ENCODE measurements at places on chromosomes 7 and 10. TPM values are rescaled to one million over a fixed set of nuclear protein-coding genes. Genes with fewer than 3 reads are reported as not detected.

Gene GPR37
- 20.6 TPM for total RNA-seq

- H3K27ac ChIP-seq = no peak overlapping the region
- H3K27me3 ChIP-seq = no peaks in the 10 kb centered on the region
- H3K4me3 ChIP-seq = no peak overlapping the region
Measured at GRCh38 chr10:67804395-67804678, 33.7 kb downstream of the DNAJC12 start.

Gene KDM7A
- 4.8 TPM for total RNA-seq

DNA sequence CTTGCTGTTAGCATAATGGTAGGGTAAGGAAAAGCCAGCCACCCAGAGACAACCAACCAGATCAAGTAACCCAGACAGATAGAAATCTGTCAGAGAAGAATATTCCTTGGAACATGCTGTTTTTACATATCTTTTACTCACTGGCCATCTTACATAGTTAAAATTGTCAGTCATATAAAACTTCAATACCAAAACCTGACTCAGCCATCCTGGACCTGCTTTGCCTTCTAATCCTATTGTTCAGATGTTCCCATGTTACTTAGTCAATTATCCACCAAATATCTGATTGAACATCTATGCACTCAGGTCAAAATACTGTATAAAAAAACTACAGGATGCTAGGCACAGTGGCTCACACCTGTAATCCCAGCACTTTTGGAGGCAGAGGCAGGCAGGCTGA lies 466.5 kb upstream of the NRP1 start:
- H3K27ac ChIP-seq = no peak overlapping the region
- no peaks in the 10 kb centered on the region for H3K27me3 ChIP-seq
- H3K4me3 ChIP-seq = no peak overlapping the region
- no peak for DNase-seq

Gene HMX2
- not detected for total RNA-seq

DNA sequence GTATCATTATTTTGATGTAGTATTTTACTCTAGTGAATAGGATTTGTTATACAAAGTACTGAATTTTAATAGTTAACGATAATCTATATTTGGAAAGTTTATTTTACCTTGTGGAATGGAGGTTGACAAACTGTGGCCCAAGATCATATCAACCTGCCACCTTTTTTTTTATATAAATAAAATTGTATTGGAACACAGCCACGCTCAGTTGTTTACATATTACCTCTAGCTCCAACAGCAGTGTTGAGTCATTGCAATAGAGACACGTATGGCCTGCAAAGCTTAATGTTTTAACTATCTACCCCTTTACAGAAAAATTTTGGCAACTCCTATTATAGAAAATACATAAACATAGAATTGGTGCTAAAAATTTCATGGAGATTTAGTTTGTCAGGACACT lies 239.3 kb downstream of the THSD7A start:
- H3K4me1 ChIP-seq = no peaks in the 10 kb centered on the region
- H3K4me3 ChIP-seq = no peak overlapping the region
- H3K36me3 ChIP-seq = no peaks in the 10 kb centered on the region
- H3K27ac ChIP-seq = no peak overlapping the region

Gene CFTR
- under 0.01 TPM for total RNA-seq

- no peak overlapping the region for H3K27ac ChIP-seq
- no peak for DNase-seq
- H3K4me1 ChIP-seq = no peaks in the 10 kb centered on the region
- H3K36me3 ChIP-seq = no peaks in the 10 kb centered on the region
Measured at GRCh38 chr10:126101325-126101724, 205.0 kb downstream of the FANK1 start.

DNA sequence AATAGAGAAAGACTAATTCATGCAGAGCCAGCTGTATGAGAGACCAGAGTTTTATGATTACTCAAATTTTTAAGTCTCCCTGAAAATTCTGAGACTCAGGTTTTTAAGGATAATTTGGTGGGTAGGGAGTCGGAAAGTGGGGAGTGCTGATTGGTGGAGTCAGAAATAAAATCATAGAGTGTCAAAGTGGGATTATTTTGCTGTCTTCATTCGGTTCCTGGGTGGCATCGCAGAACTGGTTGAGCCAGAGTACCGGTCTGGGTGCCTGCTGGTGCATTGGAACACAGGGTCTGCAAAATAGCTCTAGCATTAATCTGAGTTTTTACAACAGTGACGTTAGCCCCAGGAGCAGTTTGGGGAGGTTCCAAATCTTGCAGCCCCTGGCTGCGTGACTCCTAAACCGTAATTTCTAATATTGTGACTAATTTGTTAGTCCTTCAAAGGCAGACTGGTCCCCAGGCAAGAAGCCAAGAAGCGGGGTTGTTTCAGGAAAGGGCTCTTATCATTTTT lies 32.4 kb downstream of the GPRIN2 start:
- no peak overlapping the region for H3K4me3 ChIP-seq
- no peaks in the 10 kb centered on the region for H3K27me3 ChIP-seq
- peak overlapping the region; percentile 75 for H3K27ac ChIP-seq
- peak; percentile 94 for DNase-seq
- peaks cover 28% of the 10 kb centered on the region for H3K4me1 ChIP-seq
- no peaks in the 10 kb centered on the region for H3K36me3 ChIP-seq

- peaks cover 5% of the 10 kb centered on the region for H3K36me3 ChIP-seq
- no peaks in the 10 kb centered on the region for H3K27me3 ChIP-seq
- no peak overlapping the region for H3K27ac ChIP-seq
Measured at GRCh38 chr7:5591278-5591874, 167.7 kb upstream of the TNRC18 start.

DNA sequence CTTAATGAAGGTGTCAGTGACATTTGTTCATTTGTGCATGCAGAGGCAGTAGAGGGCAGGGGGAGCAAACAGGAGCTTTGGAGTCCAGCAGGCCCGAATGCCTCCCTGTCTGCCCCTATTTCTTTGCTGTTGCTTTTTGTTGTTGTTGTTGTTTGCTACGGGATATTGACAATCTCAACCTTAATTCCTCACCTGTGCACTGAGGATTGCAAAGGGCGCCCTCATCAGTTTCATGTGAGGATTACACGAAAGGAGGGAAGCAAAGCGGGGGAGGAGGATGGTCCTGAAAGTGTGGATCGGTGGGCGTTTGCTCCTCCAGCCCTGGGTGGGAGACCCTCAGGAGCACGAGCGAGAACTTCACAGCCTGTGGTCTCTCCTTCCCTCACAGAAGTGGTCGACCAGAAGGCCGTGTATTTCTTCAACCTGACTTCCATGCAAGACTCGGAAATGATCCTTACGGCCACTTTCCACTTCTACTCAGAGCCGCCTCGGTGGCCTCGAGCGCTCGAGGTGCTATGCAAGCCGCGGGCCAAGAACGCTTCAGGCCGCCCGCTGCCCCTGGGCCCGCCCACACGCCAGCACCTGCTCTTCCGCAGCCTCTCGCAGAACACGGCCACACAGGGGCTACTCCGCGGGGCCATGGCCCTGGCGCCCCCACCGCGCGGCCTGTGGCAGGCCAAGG lies 9.6 kb downstream of the GDF10 start:
- no peaks in the 10 kb centered on the region for H3K36me3 ChIP-seq
- DNase-seq = no peak
- H3K27me3 ChIP-seq = peaks cover 2% of the 10 kb centered on the region
- H3K4me1 ChIP-seq = no peaks in the 10 kb centered on the region
- no peak overlapping the region for H3K27ac ChIP-seq
- no peak overlapping the region for H3K4me3 ChIP-seq

DNA sequence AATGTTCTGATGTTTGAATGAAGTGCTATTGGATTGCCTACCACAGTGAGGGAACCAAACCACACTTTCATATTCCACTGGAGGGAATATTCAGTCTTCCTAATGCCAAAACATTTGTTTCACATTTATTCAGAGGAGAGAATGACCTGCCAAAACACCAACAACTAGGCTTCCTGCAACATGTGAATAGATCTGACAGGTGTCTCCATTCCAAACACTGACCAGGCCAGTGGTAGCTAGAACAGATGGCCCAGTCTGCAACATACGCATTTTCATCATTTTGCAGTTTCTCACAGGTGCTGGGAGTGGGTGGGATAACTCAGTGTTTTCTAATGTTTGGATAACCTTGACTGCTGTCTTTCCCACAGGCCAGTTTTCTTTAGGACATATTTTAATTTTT lies 110.0 kb downstream of the RELN start:
- no peak for DNase-seq
- H3K27me3 ChIP-seq = no peaks in the 10 kb centered on the region
- H3K4me1 ChIP-seq = no peaks in the 10 kb centered on the region
- H3K4me3 ChIP-seq = no peak overlapping the region
- no peaks in the 10 kb centered on the region for H3K36me3 ChIP-seq

- H3K27me3 ChIP-seq = peaks cover 53% of the 10 kb centered on the region
- H3K27ac ChIP-seq = no peak overlapping the region
- H3K4me1 ChIP-seq = no peaks in the 10 kb centered on the region
- DNase-seq = no peak
- no peak overlapping the region for H3K4me3 ChIP-seq
Measured at GRCh38 chr10:101767966-101768790, 7.7 kb downstream of the FGF8 start.

DNA sequence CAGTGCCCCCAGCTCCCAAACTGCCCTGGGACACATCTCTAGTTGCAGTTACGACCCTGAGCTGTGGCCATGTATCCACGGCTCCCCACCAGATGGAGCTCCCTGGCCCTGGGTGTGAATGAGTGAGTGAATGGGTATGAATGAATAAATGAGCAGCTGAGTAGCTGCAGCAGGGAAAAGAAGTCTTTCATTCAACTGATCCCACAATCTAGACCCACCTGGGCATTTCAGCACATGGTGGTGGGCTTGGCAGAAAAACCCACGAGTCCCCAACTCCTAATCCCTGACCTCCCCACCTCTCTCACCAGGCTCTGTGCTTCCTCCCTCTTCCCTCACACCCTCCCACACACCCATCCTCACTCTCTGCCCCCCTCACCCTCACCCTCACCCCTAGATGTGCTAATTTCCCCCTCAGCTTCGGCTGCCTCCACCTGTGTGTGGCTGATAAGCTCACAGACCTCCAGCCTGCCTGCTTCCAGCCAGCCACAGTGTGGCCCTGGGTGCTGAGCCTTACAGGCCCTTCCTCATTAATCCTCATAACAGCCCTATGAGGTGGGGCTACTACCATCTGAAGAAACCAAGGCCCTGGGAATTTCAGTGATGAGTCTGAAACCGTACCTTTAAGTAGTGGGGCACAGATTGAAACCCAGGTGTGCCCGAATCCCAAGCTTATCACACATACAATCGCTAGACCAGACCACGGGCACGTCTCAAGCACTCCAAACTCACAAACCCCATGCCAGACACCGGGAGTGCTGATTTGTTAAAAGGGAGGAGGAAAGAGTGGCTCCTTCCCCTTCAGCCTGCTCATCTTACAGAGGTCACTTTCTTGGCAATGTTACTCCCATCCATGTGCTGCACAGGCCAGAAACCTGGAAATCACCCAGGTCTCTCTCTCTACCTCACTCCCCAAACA lies 2.2 kb upstream of the ATP6V1F start:
- peak; percentile 63 for DNase-seq
- no peak overlapping the region for H3K4me3 ChIP-seq
